ENCODE measurements at places on chromosomes 6 and 20.

- DNase-seq: no peak
These were observed 14.5 kb downstream of the SUN5 start for GRCh38 chr20:32989507-32990283.

DNA sequence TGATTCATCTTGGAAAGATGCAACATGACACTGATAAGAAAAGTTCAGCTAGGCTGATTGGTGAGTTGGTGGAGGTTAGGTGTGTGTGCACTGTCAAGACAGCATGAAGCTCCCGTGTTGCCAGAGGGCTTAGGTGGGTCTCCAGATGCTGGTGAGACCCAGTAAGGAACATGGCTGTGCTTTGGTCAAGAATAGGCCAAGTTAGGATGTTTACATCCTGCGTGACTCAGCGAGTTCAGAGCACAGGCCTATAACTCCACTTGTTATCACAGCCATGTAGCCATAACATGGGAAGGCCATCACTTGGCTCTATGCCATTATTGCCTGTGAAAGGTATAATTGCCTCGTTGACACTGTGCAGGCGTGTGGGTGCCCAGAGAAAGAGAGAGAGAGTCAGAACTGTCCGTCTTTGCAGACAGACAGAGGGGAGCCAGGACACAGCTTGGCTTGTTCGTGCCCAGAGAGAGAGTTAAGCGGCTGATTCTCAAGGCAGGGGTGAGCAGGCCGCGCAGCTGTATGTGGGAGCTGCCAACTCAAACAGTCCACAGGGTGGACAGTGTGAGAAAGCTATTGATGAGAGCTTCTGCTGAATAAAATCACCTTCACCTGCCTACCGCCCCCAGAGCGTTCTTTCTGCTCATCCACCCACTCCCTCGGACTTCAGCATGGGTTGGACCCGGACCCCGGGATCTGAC is 43.5 kb downstream of the OR2B6 start:
- DNase-seq: no peak

- DNase-seq: no peak
These were observed 107.1 kb upstream of the JAG1 start for GRCh38 chr20:10780901-10781300.

DNA sequence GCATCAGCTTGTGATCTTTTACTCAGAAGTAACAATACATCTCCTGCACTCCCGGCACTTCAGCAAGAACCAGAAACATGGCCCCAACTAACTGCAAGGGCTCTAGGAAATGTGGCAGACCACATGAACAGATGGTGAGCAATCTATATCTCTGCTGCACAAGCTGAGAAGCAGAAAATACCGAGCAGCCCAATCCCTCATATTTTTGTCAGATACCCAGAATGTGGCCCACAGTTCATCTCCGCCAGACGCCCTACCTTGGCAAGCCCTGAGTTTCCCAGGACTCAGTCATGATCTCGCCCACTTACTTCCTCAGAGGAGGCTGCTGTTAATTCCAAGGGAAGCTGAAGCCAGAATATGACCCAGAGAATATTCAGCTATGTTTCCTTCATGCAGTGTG is 63.1 kb upstream of the PHACTR1 start:
- DNase-seq: no peak

GRCh38 chr20:31560746-31561598 is 44.1 kb upstream of the ID1 start:
- no peak for DNase-seq

GRCh38 chr6:163945808-163946207 is 531.3 kb downstream of the QKI start:
- DNase-seq: no peak

DNA sequence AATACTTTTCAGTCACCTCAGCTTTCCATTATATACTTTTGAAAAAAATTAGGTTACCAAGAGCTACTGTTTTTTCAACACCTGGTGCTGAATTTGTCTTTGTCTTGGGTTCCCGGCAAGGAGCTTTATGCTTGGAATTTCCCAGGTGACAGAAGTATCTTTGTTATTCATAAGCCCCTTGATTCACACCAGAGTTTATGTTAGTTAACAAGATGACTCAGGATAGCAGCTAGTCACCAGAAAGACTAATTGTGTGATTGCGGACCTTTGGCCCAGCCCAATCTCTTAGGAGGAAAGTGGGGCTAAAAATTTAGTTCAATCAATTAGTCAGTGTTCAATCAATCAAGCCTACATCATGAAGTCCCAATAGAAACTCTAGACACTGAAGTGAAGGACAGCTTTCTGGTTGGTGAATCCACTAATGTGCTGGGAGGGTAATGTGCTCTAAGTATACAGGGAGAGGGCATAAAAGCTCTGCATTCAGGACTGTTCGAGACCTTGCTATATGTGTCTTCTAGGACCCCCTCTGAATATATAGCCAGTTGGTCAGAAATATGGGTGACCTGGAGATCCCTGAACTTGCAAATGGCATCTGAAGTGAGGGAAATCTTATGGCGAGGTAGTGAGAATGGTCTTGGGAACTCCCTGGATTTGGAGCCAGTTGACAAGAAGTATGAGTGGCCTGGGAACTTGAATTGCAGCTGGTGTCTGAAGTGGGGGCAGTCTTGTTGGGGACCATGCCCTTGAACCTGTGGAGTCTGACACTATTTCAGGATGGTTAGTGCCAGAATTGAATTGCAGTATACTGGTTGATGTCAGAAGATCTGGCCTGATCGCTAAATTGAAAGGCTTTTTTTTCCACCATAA is 16.2 kb downstream of the TMEM30A start:
- DNase-seq: no peak

DNA sequence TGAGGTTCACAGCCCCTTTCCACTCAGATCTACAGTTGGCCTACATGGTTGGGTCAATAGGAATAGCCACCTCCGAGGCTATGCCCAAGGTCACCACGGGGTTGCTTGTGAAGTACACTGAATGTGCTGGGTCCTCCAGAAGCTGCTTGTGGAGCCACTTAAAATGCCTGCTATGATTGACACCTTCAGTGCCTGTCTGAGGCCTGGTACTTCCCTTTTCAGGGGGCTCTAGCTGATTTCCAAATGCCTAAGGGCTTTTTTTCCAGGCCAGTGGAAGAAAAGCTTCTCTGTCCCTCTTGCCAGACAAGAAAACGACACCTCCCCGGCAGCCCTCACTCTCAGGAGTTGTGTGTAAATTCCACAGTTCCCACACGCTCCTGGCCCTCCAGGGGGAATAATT is 6.3 kb upstream of the NXT1 start:
- DNase-seq: no peak

DNA sequence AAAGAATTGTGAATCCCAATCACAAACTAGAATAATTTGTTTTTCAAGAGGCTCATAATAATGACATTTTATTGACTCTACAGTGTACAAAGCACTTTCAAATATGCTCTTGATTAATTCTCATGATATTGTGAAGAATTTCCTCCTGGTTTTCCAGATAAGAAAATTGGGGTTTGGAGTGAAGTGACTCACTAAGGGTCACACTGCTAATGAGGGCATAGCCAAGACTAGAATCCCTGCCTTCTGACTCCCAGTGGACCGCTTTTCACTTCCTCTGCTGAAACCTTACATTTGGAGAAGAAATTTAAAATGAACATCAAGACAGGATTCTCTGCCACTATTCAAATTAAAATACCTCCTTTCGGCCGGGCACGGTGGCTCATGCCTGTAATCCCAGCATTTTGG is 38.3 kb upstream of the LTV1 start:
- no peak for DNase-seq

DNA sequence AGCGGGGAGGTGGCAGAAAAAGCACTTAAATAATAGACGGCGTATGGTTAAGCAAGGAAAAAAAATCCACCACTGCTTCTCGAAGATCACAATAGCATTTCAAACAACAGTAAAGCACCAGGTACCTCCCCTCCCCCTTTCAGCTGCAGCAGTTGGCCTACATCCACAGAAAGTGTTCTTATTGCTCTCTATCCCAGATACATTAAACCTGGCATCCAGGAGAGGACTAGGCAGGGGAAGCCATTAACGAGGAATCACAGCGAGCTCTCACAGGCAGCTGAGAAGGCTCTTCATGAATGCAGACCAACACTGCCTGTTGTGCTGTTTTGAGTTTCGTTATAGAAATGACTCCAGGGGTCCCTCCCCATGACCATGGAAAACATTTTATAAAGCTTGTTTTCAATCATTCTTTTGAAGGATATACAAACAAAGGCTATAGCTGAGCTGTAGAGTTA is 11.8 kb downstream of the FYN start:
- no peak for DNase-seq

GRCh38 chr6:139355777-139356445 is 18.5 kb downstream of the CITED2 start:
- no peak for DNase-seq

DNA sequence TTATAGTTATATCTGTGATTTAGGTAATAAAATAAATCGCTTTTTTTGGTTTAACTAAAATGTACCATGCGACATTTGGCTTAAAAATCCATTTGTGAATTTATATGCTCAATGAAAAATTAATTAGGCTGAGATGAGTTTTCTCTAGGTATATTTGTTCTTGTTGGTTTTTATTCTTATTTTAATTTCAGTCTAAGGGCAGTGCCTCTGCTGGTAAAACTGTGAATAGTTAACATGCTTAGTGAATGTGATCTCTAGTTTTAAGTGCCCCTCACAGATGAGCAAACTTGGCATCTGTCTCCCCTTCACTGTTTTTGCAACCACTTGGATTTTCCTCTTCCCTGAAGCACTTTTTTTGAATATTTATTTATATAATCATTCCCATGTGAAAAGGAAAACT is 822.7 kb downstream of the GRIK2 start:
- DNase-seq: no peak

DNA sequence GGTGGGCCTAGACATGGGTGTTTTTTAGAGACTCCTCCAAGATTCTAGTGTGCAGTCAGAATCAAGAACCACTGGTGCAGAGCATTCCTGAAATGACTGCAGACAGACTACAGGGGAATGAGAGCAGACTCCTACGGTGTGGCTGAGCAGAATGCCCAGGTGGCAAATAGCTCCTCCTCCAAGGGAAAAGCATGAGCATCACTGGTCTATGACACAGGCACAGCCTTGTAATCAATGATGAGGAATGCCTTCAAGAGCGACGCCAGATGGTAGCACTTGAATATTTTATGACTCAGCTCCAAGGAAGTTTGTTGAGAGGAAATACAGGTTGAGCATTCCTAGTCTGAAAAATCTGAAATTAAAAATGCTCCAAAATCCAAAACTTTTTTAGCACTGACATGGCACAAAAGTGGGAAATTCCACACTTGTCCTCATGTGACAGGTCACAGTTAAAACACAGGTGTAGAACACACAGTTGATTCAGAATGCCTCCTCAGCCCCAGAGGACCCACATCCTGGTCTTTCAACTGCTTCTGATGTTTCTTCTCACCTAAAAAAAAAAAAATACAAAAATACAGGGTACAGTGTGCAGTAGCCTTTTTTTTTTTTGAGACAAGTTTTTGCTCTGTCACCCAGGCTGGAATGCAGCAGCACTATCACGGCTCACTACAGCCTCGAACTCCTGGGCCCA is 10.6 kb upstream of the FAM8A1 start:
- no peak for DNase-seq

DNA sequence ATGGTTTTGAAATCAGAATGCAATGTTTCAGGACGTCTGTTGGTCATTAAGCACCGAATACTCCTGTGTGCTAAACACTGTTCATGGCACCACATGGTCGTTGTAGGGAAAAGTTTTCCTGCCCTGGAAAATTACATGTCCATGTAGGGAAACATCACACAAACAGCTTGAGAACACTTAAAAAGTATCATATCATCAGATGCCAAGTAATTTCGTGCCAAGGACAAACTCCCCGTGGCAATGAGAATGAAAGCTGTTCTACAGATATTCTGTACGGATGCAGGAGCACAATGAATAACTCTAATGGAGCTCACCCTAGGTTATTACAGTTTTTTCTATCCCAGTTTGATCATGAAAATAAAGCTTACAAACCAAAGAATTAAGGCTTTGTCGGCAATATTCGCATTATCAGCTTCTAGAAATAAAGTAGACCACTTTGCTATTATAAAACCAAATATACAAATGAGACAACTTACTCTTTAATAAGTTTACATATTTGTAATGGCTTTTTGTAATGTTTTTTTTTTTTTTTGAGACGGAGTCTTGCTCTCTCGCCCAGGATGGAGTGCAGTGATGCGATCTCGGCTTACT is 4.6 kb upstream of the DST start:
- no peak for DNase-seq

GRCh38 chr6:155248008-155249001 is 15.5 kb upstream of the CLDN20 start:
- DNase-seq: no peak

DNA sequence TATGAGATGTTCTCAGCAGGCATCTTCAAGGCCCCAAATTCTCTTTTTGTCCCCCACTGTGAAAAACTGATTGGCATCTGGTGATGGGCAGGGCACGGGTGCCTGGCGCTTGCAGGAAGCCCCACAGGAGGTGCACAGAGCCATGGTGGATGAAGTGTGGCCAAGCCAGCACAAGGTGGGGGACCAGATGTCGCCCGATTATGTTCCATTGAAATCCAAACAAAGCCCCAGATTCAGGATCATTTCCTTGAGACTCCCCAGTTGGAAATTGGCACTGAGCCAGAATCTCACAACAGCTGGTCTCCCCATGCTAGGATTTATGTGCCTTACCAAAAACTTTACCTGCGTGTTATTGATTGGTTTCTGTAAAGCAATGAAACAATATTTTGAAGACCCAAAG is 186.1 kb downstream of the ADAT2 start:
- no peak for DNase-seq

DNA sequence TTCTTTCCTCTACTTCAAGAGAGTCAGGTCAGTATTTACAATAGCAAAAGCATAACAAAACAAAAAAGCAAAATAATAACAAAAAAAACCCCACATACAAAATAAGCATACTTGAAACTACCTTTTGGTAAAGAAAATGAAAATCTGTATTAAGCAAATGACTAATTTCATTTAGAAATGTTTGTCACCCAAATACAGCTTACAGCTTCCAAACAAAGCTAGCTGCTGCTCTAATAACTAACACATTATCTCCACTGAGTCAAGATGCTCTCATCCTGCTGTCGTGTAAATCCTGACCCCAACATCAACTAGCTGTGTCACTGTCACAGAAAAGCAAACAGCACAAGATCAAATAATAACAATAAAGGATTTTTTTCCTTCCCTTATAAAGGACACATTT is 21.7 kb downstream of the MAP7 start:
- DNase-seq: no peak

GRCh38 chr6:159914565-159914923 is 23.8 kb downstream of the MAS1 start:
- DNase-seq: no peak

- DNase-seq: no peak
These were observed 106.8 kb upstream of the ARMC2 start for GRCh38 chr6:108741331-108741989.

DNA sequence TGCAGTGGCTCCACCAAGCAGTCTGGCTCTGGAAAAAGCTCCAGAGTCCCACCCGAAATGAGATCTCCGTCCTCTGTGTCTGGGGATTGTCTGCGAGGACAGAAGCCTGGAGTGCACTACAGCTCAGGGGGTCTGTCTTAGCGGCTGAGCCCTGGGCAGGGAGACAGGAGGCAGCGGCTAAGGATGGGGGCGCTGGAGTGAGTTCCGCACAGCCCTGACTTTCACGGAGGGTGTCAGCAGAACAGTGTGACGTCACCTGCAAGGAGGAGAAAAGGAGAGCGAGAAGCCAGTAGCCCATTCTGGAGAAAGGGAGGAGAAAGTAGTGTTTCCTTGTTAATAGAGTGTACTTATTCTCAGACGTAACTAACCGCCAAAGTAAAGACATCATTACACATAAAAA is 97.6 kb downstream of the FAM50B start:
- DNase-seq: no peak

Measured in H1 (cell line).